ENCODE measurements at places on chromosomes 4 and X. TPM values are rescaled to one million over a fixed set of nuclear protein-coding genes. Genes with fewer than 3 reads are reported as not detected.

GRCh38 chrX:38066934-38067333 is 60.6 kb downstream of the SYTL5 start:
- no peak for DNase-seq
- no peaks in the 10 kb centered on the region for H3K4me1 ChIP-seq
- no peak overlapping the region for H3K27ac ChIP-seq
- H3K27me3 ChIP-seq = no peaks in the 10 kb centered on the region
- no peaks in the 10 kb centered on the region for H3K36me3 ChIP-seq

DNA sequence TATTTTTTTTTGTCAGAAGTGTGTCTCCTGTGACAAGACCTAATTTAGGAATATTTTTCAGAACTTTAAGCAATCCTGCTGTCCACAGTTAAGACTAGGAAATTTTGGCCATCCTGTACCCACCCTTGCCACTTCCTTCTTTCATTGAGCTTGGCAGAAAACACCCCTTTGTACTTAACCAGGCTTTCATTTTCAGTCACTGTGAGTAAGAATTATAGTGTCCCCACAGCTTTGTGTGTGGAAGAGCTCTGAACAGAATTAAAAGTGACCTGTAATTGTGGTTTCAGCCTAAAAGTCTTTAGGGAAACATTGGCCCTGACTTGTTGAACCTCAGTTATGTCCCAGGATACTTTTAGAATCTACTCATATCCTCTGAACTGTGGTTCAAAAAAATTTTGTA is 153.7 kb upstream of the BMP3 start:
- no peaks in the 10 kb centered on the region for H3K27me3 ChIP-seq
- no peak for DNase-seq
- H3K4me3 ChIP-seq = no peak overlapping the region
- no peak overlapping the region for H3K27ac ChIP-seq
- no peaks in the 10 kb centered on the region for H3K36me3 ChIP-seq

- H3K27ac ChIP-seq = no peak within 1 kb of the TSS
- H3K4me3 ChIP-seq = peak within 1 kb of the TSS; percentile 64
- no peaks in the 10 kb centered on the region for H3K27me3 ChIP-seq
Measured at GRCh38 chr4:15469402-15470127, at the start of gene CC2D2A. Gene CC2D2A (plus strand): TSS chr4:15469882. CDS start chr4:15475933, 6,051 bp downstream.

- H3K27ac ChIP-seq = no peak overlapping the region
- no peak overlapping the region for H3K4me3 ChIP-seq
- no peaks in the 10 kb centered on the region for H3K36me3 ChIP-seq
- DNase-seq = no peak
- H3K4me1 ChIP-seq = no peaks in the 10 kb centered on the region
Measured at GRCh38 chr4:57318703-57319102, 208.5 kb upstream of the IGFBP7 start.

GRCh38 chr4:149999485-150000074 is 78.7 kb upstream of the DCLK2 start:
- H3K27ac ChIP-seq = no peak overlapping the region
- no peak for DNase-seq
- H3K27me3 ChIP-seq = no peaks in the 10 kb centered on the region
- no peaks in the 10 kb centered on the region for H3K4me1 ChIP-seq
- no peak overlapping the region for H3K4me3 ChIP-seq

GLRB gene
- total RNA-seq = not detected

TKTL1 gene
- total RNA-seq = 3.3 TPM

ARX gene
- total RNA-seq = not detected

FREM3 gene
- 0.16 TPM for total RNA-seq
